Activated CD4-positive, CD25-positive, alpha-beta regulatory T cell (primary cell): ENCODE measurements at places on chromosomes 3 and 15.

DNA sequence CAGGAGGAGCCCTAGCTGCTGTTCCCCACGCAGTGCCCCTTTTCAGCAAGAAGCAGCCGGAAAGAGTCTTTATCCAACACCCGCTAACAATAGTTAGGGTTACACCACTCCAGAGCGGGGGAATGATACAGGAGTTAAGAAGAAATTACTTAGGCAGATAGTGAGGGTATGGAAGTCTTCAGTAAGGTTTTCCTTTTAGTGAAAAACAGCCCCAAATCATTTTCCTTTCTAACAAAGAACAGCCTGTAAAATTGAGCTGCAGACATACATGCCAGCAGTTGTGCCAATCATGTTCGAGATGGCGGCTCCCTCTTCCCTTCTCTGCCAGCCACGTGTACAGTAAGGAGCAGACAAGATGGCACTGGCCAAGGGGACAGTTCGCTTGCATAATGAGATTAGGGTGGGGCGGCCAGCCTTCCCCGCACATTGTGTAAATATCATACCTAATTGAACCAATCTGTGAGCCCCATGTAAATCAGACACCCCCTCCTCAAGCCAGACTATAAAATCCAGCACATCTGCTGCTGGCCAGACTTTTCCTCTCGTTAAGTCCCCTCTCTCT lies 18.5 kb upstream of the SENP5 start:
- no peak for DNase-seq

DNA sequence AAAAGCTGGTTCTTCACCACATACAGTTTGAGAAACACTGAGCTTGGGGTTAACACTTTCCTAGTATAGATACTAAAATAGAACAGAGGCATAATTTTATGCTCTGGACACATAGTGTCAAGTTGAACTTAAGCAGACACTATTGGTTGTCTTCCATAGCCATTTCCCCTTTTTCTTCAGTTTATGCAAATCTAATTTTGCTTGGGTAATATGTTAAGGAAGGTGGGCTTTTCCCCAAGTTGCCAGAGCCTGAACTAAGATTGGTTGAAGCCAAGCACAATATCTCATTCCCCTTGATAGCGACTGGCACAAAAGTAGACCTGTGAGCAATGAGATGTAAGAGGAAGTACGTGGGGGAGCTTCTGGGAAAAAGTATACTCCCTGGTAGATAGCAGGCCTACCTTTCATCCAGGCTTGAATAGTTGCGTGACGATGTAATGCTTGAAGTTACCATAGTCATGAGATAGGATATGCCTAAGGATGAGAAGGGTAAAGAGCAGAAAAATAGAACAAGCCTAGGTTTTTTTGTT lies 4.5 kb upstream of the POPDC2 start:
- no peak for DNase-seq

- DNase-seq, result no peak
Measured at GRCh38 chr3:126910231-126910630, 72.7 kb upstream of the PLXNA1 start.

GRCh38 chr3:78761126-78761525 lies 1006.7 kb downstream of the ROBO1 start:
- no peak for DNase-seq

DNA sequence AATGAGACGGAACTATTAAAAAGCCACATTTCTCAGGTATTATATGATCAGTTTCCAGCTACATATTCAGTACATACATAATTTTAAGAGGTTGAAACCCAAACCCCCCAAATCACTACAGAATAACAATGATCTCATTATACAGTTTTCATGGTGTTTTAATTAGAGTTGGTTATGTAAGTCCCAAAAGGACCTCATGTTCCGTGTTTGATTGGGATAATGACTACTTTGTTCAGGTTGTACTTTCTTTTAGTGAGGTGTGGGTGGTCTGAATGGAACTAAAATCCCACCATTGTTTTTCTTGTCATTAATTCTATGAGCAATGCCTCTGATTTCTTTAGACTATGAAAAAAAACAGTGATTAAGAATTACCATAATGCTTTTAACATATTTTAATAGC lies 905.6 kb downstream of the NAALADL2 start:
- no peak for DNase-seq

DNA sequence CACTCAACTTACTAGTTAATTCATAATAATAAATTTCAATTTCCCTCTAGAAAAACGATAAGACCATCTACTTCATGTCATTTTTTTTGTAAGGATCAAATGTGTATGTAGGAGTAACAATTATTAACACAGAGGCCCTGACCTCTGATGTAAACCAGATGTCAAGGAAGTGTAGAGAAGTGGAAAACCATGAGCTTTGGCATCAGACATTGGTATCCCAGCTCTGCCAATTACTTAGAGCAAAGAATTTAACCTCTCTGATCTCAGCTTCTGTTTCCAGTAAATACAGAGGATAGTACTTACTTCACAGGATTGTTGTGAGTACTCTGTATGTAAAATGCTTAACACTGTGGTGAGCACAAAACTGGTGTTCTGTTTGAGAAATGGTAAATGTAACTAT lies 17.5 kb downstream of the AQR start:
- no peak for DNase-seq

GRCh38 chr3:124113485-124113884 lies 121.6 kb upstream of the ROPN1 start:
- DNase-seq, result no peak

DNA sequence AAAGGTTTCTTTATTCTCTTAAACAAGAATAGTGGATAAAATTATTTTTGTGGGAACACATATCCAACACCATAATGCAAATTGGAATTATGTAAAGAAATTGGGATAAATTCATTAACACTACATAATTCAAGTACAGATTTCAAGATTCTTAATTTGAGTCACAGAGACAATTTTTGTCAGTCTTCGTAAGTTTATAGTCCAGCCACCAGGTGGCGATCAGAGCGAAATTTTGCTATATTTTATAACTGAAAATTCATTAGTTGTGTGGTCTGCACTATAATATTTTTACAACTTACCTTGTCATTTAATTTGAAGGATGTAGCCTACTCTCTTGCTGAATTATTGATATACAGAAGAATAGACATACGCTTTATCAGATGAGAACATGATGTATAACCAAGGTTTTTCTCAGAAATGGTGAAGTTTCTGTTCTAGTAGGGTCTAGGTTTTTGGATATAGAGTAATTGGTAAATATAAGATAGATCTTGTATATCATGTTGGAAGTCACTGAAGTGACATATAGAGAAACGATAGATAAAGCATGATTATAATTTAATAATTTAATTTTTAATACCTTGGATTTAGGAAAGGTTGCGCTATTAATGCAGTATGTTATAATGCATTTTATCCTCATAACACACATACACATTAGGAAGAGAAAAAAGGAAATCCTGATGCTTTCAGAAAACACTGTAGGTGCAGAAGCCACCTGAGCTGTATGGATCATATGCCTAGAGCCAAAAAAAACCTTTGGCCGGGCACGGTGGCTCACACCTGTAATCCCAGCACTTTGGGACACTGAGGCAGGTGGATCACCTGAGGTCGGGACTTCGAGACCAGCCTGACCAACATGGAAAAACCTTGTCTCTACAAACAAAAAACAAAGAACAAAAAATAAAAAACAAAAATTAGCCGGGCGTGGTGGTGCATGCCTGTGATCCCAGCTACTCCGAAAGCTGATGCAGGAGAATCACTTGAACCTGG lies 31.7 kb downstream of the PLSCR4 start:
- no peak for DNase-seq

DNA sequence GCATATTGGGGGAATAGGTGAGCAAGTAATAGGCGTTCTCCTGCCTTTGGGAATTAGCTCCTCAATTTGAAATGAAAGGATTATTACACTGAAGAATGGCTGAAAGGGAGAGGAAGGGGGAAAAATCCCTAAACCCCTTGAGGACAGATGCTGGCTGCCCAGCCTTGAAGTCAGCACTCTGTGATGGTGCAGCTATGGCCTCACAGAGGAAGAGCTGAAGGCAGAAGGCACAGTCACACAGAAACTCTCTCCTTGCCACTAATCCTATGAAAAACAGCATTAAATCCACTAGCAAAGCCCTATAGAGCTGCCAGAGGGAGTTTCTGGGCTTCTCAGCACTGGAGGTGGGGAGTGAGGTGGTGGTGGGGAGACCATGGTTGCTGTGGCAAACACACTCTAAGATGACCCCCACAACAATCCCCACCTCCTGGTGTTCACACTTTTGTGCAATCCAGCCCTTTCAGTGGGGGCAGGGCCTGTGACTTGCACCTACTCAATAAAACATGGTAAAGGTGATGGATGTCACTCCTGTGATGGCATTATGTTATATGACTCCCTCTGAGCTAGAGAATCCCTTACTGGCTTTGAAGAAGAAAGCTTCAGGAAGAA lies 101.2 kb downstream of the RFTN1 start:
- no peak for DNase-seq

- DNase-seq, result no peak
Measured at GRCh38 chr15:70625438-70625837, 137.9 kb downstream of the UACA start.

GRCh38 chr3:113685956-113686721 lies 10.3 kb downstream of the USF3 start:
- no peak for DNase-seq

GRCh38 chr3:82087958-82088357 lies 326.5 kb upstream of the GBE1 start:
- DNase-seq, result no peak

- no peak for DNase-seq
Measured at GRCh38 chr3:118945834-118946233, 88.8 kb downstream of the IGSF11 start.

DNA sequence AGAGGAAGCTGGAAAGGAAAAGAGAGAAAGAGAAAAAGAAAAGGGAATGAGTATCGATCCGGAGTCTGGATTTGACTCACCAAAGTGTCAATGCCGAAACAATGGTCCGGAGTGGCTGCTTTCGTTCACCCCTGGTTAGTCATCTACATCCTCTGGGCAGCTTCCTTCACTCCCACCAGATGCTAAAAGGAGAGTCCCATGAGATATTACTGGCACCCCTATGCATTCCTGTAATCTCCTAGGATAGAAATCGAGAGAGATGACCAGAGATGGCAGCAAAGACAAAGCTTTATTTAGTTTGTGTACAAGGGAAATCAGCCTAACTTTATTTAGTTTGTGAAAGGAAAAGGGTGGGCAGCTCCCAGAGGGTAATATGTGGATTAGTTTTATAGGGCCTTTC lies 622.2 kb downstream of the ZPLD1 start:
- DNase-seq, result no peak

GRCh38 chr3:15223685-15224572 lies 17.9 kb downstream of the CAPN7 start:
- DNase-seq, result no peak

- DNase-seq, result no peak
Measured at GRCh38 chr3:40763807-40764206, 239.0 kb downstream of the ZNF621 start.

- DNase-seq, result no peak
Measured at GRCh38 chr3:184143327-184143726, 8.2 kb downstream of the EIF2B5 start.

GRCh38 chr3:113234688-113235260 lies 23.4 kb downstream of the BOC start:
- no peak for DNase-seq

GRCh38 chr3:155737844-155738460 lies 6.9 kb downstream of the PLCH1 start:
- no peak for DNase-seq

DNA sequence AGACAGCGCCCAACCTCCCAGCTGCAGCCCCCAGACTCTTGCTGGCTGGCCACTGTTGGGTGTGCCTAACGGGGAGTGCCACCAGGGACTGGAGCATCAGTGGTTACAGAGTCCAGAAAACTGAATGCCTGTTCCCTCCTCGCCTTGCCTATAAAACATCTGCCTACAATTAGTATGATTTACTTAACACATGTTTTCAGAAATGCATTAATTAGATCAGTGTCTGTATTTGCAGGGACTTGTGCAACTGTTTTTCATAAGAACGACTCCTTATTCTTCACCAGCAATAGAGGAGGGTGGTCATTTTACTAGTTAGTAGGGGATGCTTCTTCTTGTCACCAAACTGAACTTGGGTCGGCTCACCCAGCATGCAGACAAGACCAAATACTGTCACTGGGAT lies 248.7 kb downstream of the GABRG3 start:
- DNase-seq, result no peak

- DNase-seq, result no peak
Measured at GRCh38 chr3:8981296-8981695, 18.0 kb upstream of the RAD18 start.

GRCh38 chr3:98259-98654 lies 98.3 kb upstream of the CHL1 start:
- no peak for DNase-seq

DNA sequence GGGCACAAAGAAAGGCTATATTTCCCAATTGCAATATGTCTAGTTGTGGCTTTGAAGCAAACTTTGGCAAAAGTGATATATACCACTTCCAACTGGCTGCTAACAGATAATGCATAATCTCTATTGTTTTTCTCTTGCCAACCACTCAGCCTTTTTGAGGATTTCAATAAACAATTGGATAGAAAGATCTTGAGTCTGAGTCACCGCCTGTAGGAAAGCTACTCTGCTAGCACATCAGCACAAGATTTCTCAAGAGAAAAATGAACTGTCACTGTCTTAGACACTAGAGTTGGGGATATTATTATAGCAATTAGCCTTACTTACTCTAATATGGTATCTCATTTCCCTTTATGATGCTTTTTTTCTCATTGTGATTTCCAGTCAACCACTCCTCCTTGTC lies 119.7 kb downstream of the SST start:
- no peak for DNase-seq

GRCh38 chr15:81303244-81304225 lies 20.4 kb downstream of the STARD5 start:
- DNase-seq, result no peak

GRCh38 chr15:98845138-98845884 lies 162.3 kb downstream of the PGPEP1L start:
- DNase-seq, result no peak

DNA sequence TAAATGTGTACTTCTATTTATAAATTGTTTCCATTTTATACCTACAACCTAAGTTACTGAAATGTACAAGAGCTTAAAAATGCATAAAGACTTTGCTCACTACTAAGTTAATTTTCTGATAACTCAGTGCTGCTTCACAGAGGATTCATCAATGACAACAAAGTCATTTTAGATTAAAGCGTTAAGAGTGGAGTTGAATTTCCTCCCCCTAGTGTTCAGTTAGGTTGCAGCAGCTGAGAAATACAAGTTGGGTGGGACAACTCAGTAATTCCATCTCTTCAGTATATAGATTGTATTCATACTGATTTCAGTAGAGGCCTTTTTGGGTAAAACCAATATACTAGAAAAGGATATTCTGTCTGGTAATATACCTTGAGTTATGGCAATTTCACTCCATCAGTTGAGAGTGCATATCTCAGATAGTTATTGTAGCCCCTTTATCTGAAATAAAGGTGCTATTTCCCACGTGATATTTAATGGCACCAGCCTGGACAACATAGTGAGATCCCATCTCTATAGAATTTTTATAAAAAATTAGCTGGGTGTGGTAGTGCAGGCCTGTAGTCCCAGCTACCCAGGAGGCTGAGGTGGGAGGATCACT lies 6.9 kb upstream of the RPL35A start:
- no peak for DNase-seq

GRCh38 chr3:17207019-17207418 lies 322.3 kb downstream of the PLCL2 start:
- no peak for DNase-seq
